ENCODE measurements at places on chromosomes 1 and 21.

GRCh38 chr1:115462566-115463076 lies 124.6 kb upstream of the NGF start:
- DNase-seq = no peak

- DNase-seq = no peak
Measured at GRCh38 chr1:11245904-11246719, 16.2 kb downstream of the MTOR start.

GRCh38 chr1:113452921-113453770 lies 62.8 kb downstream of the MAGI3 start:
- no peak for DNase-seq

- DNase-seq = no peak
Measured at GRCh38 chr1:40435471-40435870, 14.8 kb upstream of the ZFP69B start.

- DNase-seq = no peak
Measured at GRCh38 chr1:59568158-59568935, 246.4 kb upstream of the HOOK1 start.

DNA sequence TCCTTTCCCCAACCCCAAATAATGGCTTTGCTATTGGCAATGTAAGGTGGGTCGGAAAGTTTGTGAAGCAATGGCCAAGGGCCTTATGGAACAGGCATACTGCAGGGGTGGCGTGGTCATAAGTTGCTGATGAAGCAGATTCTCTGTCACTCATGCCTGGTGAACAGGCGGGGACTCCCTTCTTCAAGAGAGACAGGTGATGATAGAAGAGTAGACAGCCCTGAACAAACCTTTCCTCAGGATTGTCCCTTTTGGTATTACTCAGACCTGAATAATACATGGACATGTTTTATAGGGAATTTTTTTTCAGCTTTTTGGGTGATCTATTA lies 12.7 kb downstream of the DDR2 start:
- no peak for DNase-seq

DNA sequence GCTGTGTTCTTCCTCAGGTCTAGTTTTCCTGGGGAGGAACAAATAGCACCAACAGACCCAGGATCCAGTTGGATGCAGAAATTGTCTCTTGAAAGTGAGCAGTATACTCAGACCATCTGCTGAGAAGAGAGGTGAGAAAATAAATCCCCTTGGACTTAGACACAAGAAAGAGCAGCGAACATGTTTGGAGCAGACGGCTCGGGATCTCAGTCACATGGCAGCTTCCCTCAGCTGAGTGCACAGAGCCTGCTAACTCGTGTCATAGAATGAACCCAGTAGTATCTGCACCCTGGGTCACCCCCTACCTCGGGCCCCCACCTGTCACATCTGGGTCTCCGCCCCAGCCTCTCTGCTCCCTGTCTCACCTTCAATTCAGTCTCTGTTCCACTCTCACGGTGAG lies 115.6 kb downstream of the CCDC185 start:
- DNase-seq = no peak

DNA sequence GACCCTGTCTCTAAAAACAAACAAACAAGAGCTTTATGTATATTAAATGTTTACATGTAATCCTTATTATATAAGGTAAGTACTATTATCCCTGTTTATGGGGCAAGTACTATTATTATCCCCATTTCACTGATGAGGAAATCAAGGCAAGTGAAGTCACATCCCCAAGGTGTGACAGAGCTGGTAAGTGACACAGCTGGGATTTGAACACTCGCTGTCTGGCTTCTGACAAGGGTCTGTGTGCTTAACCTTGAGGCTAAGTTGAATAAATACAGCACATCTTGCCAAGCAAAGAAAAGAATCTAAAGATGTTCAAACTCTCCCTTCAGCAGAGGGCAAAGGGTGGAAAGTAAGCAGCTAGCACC lies 167.9 kb upstream of the IRF2BP2 start:
- no peak for DNase-seq

- no peak for DNase-seq
Measured at GRCh38 chr1:198701766-198702539, 63.1 kb downstream of the PTPRC start.

- no peak for DNase-seq
Measured at GRCh38 chr1:77200806-77201205, 18.4 kb downstream of the PIGK start.

GRCh38 chr1:3772715-3773571 lies at the start of gene SMIM1:
TSS of gene SMIM1 (plus strand) at chr1:3772749. CDS start at chr1:3775374, 2,625 bp downstream.
- no peak for DNase-seq

DNA sequence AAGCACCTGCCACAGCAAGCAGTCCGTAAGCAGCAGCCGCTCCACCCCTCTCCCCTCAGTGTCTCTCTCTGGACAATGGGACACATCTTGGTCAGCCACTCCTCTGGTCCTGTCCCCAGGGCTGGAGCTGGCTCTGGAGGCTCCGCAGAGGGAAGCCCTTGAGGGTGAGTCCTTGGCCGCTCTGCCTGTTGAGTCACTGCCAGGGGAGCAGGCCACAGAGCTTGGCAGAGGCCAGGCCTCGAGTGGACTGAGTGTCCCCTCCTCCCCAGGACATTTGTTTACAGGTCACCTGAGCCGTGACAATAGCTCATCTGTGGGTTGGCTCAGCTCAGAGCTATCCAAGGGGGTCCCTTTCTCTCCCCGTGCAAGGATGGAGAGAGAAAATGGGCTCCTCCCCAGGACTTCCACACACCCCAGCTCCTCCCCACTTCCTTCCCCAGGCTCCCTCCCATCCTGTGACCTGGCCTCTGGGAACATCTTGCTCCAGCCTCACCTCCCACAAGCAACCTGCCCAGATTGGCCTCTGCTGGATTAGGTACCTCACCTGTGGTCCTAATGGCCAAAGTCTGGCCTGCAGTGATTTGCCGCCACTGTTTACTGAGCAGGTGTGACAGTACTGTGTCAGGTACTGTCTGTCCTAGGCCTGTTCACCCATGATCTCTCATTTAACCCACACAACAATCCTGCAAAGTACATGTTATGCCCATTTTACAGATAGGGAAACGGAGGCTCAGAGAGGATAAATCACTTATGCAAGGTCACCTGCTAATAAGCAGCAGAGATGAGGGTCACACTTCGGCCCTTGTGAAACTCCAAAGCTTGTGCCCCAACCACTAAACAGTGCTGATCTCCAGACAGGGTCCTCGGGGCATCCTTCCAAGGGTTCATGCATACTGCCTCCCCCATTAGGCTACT lies 4.8 kb downstream of the FAM131C start:
- no peak for DNase-seq
